GM23338 (cell line): ENCODE measurements at places on chromosomes 4 and X. TPM values are rescaled to one million over a fixed set of nuclear protein-coding genes. Genes with fewer than 3 reads are reported as not detected.

GRCh38 chrX:93874554-93874953 lies 200.5 kb downstream of the FAM133A start:
- peak; percentile 76 for DNase-seq
- H3K4me3 ChIP-seq = no peak overlapping the region

DNA sequence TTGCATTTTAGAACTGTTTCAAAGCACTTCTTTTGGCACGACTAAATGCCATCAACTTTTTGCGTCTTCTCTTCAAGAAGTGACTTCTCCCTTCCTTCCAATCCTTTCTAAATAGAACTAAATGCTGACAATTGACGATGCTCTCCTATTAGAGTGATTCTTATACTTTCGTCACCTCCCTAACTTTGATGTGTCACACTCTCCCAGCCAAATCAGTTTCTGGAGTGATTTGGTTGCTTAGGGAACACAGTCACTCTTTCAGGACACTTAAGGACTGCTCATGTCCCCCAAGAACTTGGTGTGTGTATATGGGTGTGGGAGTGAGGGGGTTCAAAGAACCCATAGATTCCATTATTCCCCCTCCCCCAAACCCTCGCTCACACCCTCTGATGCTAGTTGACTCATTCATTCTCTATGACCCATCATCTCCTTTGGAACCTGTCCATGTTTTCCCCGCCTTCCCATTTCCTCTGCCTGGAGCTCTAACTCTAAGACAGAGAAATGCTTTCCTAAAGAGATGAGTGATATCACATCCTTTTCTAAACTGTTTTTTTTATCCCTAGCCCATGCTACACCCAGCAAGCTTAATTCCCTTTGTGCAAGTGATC lies 26.8 kb upstream of the AREG start:
- peaks cover 3% of the 10 kb centered on the region; the same call in 1 of the 2 replicates for H3K4me1 ChIP-seq
- no peak overlapping the region for H3K4me3 ChIP-seq
- no peaks in the 10 kb centered on the region for H3K36me3 ChIP-seq

DNA sequence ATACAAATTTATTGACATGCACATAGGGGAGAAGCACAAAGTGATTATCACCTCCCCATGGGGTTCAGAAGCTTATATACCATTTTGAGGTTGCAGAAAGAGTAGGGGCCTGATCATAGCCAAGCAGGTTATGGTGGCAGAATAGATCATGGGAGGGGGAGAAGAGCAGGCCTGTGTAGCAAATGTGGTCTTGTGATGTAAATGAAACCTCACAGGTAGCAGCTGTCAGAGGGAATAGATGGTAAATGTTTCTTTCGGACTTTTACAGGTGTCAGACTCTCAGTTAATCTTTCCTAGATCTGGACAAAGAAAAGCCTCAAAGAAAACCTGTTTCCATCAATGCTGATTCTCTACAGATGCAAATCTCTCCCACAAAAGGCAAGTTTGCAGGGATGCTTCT lies 84.4 kb downstream of the CFAP299 start:
- H3K27ac ChIP-seq = no peak overlapping the region
- H3K27me3 ChIP-seq = no peaks in the 10 kb centered on the region
- H3K4me3 ChIP-seq = no peak overlapping the region
- peaks cover 7% of the 10 kb centered on the region for H3K4me1 ChIP-seq
- no peak for DNase-seq
- H3K36me3 ChIP-seq = no peaks in the 10 kb centered on the region

DNA sequence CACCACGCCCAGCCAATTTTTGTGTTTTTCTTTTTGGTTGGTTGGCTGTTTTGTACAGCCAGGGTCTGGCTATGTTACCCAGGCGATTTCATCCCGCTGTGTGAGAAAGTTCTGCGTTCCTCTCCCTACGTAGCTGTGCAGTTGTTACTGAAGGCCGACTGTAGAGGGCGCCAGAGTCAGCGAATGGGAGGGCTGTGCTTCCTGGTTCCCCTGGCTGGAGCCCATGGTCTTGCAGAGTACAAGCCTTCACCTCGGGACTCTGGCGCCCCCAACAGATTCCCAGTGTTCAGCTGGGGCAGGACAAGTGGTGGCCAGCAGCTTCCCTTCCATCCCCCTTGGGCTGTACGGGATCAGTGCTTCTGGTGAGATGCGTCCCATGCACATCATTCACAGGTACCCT lies 5.6 kb upstream of the CT45A1 start:
- peak; percentile 86 for DNase-seq
- H3K27ac ChIP-seq = no peak overlapping the region
- H3K4me3 ChIP-seq = no peak overlapping the region

CTAG2 gene
- total RNA-seq = 0.87 TPM in 1 of 2 replicates, not detected in the other

BANK1 gene
- 0.87 and 1.0 TPM in 2 replicates for total RNA-seq
